ENCODE measurements at places on chromosomes 12 and 14.

GRCh38 chr12:118355843-118356242 lies 16.9 kb downstream of the TAOK3 start:
- no peak for DNase-seq

DNA sequence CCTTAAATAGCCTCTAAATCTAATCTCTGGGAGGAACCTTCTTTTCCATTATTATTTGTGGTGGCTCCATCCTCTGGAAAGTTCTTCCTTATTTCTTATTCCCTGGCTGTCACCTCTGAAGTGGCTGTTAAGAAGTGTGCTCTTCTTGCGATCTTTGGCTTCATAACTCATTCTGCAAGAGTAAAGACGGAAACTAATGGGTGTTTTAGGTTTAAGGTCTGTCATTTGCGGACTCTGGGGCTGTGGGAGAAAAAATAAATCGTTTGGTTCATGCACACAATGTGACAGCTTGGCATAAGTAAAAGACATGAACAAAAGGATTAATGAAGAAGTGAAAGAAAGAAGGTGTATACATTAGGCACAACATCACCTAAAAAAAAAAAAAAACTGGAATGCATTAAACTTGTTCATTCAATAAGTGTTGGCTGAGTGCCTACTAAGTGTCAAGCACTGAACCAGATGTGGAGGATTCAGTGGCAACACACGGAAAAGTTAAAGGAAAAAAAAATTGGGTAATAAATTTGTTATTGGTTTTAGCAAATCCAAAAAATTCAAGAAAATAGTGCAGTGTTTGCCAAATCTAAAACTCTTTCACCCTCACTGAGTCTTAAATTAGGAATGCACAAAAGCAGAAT lies 99.5 kb downstream of the ERGIC2 start:
- DNase-seq: no peak

DNA sequence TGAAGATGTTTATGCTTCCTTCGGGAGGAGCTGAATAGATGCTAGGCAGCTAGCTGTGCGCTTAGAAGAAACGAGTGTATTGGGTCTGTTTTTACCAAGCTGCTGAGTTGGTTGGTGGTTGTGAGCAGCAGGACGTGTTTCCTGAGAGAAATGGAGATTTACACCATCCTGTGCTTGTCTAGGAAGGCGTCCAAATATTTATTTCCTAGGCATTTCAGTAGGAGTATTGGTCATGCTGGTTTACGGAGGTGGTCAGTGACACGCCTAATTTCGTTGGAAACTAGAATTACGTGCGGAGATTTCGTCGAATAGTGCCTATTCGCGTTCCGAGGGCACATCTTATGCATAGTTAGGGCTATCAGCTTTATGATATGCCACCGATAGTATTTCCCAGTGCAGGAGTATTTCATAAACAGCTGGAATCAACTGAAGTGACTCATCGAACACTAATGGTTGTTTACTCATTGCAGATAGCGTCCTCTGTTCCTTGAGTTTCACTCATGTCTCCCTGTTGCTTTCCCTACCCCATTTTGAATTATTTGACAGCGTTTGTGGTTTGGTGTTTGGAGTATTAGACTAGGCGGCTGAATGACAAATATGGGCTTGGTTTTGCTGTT lies 780 bp downstream of the TBC1D15 start:
- DNase-seq: peak; percentile 29

GRCh38 chr12:39441189-39441962 lies 1.5 kb downstream of the KIF21A start:
- DNase-seq: peak; percentile 5

All from COLO829 (cell line).